ENCODE measurements at places on chromosomes 13 and 19. TPM values are rescaled to one million over a fixed set of nuclear protein-coding genes. Genes with fewer than 3 reads are reported as not detected.

ZNF177 gene
- total RNA-seq = 4.4 TPM

SPINT2 gene
- 26.4 TPM for total RNA-seq

CNFN gene
- total RNA-seq = 0.89 TPM

TEX26 gene
- not detected for total RNA-seq

F10 gene
- total RNA-seq = not detected

SLC6A16 gene
- 3.5 TPM for total RNA-seq

CYP4F8 gene
- total RNA-seq = not detected

SLC1A6 gene
- total RNA-seq = not detected

P2RY11 gene
- total RNA-seq = 13.5 TPM

GJA3 gene
- total RNA-seq = 0.37 TPM

DNA sequence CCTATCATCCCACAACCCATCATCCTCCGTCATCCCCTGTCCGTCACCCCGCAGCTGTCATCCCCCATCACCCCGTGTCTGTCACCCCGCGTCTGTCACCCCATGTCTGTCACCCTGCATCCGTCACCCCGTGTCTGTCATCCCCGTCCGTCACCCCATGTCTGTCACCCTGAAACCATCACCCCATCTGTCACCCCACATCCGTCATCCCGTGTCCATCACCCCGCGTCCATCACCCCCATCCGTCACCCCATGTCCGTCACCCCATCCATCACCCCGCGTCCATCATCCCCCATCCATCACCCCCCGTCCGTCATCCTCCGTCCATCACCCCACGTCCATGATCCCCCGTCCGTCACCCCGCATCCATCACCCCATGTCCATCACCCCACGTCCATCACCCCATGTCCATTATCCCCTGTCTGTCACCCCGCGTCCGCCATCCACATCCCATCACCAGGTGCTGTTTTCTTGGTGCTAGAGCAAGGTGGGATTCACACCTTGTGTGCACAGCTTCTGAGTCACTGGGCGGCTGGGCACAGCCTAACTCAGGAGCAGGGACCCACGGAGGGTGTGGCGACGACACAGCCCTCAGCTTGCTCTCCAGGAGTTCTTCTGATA, 24.2 kb downstream of the RASA3 start:
- peak; percentile 81 for DNase-seq

DNA sequence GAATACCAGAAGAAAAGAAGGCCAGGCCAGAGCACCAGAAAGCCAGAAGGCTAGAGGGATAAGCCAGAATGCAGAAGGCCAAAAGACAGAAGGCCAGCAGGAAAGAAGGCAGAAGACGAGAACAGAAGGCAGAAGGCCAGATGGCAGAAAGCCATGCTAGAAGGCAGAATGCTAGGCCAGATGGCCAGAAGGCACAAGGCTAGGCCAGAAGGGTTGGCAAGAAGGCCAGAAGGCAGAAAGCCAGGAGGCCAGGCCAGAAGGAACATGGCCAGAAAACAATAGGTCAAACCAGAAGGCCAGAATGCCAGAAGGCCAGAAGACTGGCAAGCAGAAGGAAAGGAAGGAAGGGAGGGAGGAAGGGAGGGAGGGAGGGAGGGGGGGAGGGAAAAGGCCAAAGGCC, 188.8 kb downstream of the TUBA3C start:
- DNase-seq = no peak

DNA sequence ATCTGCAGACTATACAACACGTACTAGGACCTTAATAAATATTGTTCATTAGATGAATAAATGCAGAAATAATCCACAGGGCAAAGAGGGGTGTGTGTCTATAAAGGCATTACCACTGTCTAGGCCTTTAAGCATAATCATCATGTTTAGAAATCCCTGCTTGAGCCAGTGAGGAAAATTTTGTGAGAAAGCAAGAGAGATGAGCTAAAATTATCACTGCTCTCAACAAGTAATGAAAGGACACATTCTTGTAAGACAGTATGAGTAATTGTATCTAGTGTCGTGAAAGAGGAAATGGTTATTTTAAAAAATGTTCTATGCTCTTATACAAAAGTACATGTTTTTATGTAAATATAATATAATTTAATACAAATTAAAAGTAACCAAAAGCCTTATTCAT, 1699.4 kb downstream of the PCDH9 start:
- DNase-seq = no peak

DNA sequence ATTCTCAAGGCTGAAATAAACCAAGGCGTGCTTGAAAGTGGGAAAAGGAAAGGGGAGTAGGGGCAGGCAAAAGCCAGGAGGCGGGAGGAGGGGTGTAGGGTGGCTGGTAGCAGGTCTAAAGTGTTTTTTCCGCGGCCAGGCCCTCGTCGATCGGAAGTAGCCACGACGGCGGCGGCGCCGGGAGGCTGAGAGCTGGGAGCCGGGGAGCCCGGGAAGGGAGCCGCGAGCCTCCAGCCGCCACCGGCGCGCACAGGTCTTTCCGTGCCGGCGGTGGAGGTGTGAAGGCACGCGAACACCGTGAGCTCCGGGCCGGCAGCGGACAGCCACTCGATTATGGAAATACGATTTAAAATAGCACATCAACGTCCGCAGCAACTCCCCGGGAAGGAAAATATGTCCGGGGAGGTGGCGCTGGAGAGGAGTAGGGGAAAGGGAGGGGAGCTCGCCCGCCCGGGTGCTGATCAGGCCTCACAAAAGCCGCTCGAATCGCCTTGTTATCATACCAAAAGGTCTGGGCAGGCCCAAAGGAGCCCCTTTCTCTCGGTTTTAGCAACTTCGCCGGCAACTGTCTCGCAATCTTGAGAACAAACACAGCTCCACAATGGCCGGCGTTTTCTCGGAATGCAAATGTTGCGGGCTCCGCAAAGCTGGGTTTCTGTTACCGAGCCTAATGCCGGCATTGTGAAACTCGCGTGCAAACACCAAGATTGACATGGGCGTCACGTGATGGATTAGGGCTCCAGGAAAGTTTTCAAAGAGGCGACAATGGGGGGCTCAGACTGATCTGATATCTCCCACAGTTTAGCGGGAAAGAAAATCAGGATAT, 2.9 kb upstream of the PCDH8 start:
- DNase-seq = no peak

DNA sequence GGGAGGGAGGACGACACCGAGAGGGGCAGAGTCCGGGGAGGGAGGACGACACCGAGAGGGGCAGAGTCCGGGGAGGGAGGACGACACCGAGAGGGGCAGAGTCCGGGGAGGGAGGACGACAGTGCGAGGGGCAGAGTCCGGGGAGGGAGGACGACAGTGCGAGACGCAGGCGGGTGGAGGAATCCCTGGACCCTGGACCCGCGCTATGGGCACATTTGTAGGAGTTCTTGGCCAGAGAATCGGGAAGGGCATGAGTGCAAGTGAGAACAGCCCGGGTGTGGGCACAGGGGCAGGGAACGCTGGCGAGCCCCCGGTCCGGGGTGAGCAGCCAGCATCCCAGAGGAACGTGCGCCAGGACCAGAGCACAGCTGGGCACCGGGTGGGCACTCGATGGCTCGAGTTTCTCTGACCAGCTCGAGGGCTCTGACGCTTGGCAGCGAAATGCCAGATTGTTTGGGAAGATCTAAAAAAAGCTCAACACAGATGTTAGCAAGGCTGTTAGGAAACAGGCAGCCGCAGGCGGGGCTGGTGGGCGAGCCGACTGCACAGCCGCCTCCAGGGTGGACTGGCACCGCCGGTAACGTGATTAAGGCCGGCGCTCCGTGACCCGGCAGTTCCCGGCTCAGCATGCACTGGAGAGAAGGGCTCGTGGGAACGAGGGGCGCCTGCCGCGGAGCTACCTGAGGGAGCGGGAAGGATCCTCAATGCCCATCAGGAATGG, 17.9 kb upstream of the C2CD4C start:
- DNase-seq = peak; percentile 87

- DNase-seq = no peak
Measured at GRCh38 chr13:29948244-29948643, 97.8 kb upstream of the UBL3 start.

GRCh38 chr13:71046360-71047079, 820.5 kb downstream of the DACH1 start:
- DNase-seq = no peak

- DNase-seq = no peak
Measured at GRCh38 chr19:18879579-18880373, 16.2 kb downstream of the CERS1 start.

DNA sequence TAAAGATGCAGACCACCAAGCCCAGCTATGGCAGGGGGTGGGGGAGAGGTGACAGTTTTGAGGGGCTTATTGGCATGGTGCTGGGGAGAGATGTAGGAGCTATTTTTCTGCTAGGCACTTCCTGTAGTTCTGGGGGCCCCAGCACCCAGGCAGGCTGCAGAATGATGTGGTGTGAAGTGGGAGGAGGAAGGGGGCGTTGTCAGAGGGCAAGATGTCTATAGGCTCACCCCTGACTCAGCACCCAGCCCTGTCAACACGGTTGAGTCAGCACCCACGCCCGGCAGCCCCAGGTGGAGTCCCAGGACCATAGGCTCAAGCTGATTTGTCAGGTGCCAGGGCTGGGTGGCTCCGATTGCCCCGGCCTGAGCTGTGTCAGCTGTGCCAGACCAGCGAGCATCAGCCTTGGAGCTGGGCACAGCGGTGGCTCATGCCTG, 5.8 kb downstream of the KLF2 start:
- peak; percentile 95 for DNase-seq

DNA sequence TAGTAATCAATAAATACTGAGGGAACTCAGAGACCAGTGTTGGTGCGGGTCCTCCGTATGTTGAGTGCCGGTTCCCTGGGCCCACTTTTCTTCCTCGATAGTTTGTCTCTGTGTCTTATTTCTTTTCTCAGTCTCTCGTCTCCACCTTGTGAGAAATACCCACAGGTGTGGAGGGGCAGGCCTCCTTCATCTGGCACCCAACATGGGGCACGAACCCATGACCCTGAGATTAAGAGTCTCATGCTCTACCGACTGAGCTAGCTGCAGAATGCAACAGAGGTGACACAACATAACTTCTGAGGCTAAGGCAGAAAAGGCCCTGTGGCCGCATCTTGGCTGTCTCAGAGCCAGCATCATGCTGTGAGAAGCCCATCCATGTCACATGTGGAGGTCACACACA, 5.3 kb upstream of the ZNF613 start:
- no peak for DNase-seq

GRCh38 chr13:59690857-59691500, 472.7 kb downstream of the DIAPH3 start:
- no peak for DNase-seq

DNA sequence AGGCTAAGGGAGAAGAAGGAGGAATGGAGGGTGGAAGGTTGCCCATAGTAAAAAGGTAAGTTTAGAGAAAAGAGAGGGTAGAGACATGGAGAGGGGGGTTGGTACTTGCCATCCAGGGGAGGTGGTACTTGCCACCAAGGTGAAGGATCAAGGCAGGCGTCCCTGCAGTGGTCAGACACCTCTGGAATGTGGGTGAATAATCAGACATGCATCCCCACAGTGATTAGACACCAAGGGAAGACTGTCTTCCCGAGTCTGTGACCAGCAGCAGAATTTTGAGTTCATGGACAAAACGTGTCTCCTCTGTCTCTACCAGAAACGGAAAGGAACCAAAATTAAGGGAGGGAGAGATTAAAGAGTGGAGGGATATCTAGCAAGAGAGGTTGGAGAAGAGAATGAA, 27.1 kb upstream of the IGFL1 start:
- no peak for DNase-seq

GRCh38 chr13:46143184-46143701, 38.4 kb upstream of the CPB2 start:
- no peak for DNase-seq

DNA sequence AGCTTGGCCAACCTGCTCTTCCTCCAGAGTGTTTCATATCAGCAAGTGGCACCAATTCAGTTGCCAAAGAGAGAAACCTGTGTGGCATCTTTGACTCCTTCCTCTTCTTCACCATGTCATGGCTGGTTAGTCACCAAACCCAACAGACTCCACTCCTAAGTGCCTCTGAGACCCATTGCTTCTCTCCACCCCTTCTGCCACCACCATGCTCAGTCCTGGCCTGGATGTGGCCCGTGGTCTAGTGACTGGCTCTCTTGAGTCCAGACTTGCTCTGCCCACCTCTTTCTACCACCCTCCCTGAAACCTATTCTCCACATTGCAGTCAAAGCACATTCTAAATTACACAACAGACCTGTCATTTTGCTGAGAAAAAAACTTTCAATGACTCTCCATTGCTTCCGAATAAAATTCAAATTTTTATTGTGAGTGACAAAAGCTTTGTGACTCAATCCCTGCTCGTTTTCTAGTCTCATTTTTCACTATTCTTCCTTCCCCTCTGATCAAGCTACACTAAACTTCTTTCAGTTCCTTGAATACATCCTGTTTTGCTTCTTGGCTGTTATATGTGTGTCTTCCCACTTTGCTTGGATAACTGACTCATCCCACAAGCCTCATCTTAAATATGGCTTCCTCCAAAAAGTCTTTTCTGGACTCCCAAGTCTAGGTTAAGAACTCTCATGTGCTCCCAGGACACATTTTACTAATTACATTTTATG, 12.0 kb upstream of the TNFSF11 start:
- no peak for DNase-seq

- no peak for DNase-seq
Measured at GRCh38 chr19:18870531-18871172, 25.3 kb downstream of the CERS1 start.

- DNase-seq = no peak
Measured at GRCh38 chr13:105144936-105145335, 1390.5 kb downstream of the EFNB2 start.

- DNase-seq = no peak
Measured at GRCh38 chr13:99307247-99307646, at the start of gene GPR183. Gene GPR183 (minus strand): TSS chr13:99307399. CDS start chr13:99296145, 11,254 bp downstream.

- no peak for DNase-seq
Measured at GRCh38 chr13:71240911-71241310, 626.1 kb downstream of the DACH1 start.

- DNase-seq = no peak
Measured at GRCh38 chr13:34357435-34358232, 539.7 kb downstream of the RFC3 start.

- no peak for DNase-seq
Measured at GRCh38 chr13:110338441-110339101, 31.5 kb downstream of the COL4A2 start.

GRCh38 chr19:4023600-4024398, 16.3 kb downstream of the PIAS4 start:
- DNase-seq = no peak
